Astrocyte of the hippocampus (primary cell): ENCODE measurements at places on chromosomes 3 and 15.

GRCh38 chr3:97974996-97975395, 2.8 kb upstream of the RIOX2 start:
- no peak for DNase-seq

DNA sequence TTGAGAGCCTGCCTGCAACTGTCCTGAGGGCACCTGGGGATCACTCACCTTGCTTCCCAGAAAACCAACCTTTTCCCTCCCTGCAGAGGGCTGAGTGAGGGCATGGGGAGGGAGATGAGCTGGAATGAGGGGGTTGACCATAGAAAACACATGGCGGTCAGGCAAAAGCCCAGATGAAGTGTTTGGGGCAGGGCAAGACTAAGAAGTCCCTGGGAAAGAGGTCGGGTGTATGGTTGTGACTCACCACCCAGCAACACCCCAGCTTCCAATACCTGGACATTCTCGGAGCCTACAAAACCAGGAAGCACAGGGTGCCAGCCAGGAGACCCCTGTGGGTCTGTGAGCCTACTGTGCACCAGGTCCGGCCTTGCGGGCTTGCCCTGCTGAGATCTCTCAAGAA, 95.3 kb upstream of the ATP2B2 start:
- peak; percentile 64 for DNase-seq

- DNase-seq = no peak
Measured at GRCh38 chr15:80923668-80924067, 66.0 kb downstream of the MESD start.

GRCh38 chr3:60855250-60855649, 396.0 kb downstream of the FHIT start:
- DNase-seq = no peak

- no peak for DNase-seq
Measured at GRCh38 chr15:39310633-39311032, 270.2 kb upstream of the THBS1 start.

GRCh38 chr3:129378949-129379348, 49.5 kb downstream of the EFCAB12 start:
- no peak for DNase-seq

DNA sequence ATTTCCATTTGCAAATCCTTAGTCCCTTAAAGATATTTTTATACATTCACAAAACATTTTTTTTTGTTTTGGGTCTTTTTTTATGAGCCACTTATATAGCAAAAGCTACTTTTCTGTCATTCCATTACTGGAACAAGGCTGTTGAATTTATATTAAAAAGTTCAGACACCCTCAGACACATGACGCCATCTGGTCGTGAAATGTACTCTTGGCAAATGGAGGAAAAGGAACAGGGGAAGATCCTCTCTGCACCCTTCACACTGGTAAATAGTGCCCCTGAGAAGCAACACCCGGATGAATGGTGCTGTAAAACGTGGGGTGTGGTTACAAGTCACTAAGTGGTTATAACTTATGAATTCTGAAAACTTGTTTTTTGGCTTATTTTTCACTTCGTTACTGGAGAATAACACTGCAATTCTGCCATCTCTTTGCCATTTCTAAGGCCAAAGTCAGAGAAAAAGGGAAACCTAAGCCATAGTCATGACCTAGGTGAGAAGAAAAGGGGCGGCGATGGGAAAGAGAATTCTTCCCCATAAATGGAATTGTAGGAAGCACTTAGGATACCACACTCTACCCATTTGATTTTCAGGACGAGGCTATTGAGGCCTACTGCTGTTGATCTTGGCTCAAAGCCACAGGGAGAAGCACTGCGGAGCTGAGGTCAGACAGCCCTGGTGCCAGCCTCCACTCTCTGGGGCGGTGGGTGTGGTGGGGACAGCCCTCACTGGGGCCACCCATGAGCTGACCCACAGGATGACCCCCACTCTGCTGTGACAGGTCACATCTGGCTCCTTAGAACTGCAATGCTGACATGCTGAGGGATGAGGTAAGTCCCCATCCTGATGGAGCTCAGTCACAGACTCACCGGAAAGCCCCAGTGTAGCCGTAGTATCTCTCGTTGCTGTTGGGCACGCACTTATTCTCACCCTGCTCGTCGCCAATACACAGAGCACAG, 21.9 kb downstream of the LTF start:
- DNase-seq = peak; percentile 53

- DNase-seq = peak; percentile 44
Measured at GRCh38 chr3:123447749-123448517, 957 bp downstream of the ADCY5 start.

DNA sequence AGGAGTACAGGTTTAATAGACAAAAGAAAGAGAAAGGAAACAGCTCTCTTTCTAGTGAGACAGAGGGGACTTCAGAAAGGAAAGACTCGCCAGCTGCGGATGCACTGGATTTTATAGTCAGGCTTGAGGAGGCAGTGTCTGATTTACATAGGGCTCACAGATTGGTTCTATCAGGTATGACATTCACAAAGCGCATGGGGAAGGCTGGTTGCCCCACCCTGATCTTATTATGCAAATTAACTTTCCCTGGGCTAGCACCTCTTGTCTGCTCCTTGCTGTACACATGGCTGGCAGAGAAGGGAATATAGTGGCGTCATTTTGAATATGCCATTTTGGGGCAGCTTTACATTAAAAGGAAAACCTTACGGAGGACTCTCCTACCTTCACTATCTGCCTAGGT, 938.4 kb upstream of the SEMA6D start:
- no peak for DNase-seq

- peak; percentile 16 for DNase-seq
Measured at GRCh38 chr15:83698294-83698693, 44.4 kb downstream of the ADAMTSL3 start.

- no peak for DNase-seq
Measured at GRCh38 chr3:27508424-27508823, 24.2 kb upstream of the SLC4A7 start.

DNA sequence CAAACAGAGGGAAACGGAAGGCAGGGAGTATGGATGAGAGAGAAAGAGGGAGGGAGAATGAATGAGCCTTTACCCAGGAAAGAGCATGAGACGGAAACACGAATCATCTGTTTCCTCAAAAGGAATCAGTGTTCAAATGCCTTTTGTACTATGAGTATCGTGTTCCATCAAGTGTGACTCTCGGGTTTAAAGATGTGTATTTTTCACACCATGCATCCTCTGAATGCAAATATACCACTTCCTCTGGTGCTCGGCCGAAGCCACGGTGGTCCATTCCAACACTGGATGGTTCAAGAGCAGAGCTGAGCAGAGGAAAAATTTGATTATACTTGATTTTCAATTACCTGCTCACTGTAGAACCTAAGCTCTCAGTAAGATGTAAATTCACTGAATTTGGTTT, 505.1 kb downstream of the MECOM start:
- no peak for DNase-seq

DNA sequence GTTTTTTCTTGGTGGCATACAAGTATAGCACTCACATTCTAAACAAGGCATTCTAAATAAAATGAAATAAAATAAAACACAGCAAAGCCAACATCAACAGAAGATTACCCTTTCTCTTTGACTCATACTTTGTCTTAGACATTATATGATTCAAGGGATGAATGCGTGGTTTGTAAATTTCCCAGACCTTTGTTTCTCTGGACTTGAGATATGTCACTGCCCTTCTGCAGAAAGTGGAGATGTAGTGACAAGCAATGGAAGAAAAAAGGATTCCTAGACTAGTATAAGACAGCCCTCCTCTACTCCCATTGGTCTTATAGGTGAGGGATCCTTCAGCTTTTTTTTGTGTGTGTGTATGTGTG, 22.4 kb downstream of the NANOGP8 start:
- no peak for DNase-seq

DNA sequence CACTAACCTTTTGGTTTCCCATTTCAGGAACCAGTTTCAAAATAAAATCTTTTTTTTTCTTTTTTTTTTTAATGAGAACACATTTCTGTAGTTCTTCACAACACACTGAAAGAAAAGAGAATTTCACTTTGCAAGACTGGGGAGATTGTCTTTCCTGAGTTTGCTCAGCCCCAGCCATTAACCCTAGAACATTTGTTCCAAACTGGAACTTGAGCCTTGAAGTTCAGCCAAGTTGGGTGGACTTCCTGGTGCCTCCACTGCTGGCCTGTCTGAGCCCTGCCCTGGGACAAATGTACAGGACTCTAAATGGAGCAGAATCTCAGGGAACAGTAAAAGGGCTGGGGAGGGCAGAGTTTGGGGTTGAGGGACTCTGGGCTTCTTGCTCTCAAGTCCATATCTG, 196.4 kb upstream of the LPP start:
- no peak for DNase-seq

DNA sequence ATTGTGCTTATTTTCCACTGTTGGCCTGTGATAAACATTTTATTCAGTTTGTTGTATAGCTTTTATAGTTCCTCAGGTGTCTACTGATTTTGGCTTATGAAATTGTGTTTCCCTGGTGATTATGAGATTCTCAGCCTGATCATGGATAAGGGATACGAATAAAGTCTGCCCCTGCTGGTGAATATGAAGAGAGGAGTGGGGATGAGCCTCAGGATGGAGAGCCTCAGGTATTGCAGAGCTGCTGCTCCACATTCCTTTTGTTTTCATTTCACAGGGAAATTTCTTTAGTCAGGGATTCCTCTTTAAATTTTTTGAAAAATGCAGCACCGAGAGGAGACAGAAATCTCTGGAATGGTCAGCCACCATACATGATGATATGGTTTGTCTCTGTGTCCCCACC, 14.7 kb upstream of the RAB6B start:
- DNase-seq = no peak

GRCh38 chr3:108241721-108242120, 19.5 kb upstream of the IFT57 start:
- no peak for DNase-seq

DNA sequence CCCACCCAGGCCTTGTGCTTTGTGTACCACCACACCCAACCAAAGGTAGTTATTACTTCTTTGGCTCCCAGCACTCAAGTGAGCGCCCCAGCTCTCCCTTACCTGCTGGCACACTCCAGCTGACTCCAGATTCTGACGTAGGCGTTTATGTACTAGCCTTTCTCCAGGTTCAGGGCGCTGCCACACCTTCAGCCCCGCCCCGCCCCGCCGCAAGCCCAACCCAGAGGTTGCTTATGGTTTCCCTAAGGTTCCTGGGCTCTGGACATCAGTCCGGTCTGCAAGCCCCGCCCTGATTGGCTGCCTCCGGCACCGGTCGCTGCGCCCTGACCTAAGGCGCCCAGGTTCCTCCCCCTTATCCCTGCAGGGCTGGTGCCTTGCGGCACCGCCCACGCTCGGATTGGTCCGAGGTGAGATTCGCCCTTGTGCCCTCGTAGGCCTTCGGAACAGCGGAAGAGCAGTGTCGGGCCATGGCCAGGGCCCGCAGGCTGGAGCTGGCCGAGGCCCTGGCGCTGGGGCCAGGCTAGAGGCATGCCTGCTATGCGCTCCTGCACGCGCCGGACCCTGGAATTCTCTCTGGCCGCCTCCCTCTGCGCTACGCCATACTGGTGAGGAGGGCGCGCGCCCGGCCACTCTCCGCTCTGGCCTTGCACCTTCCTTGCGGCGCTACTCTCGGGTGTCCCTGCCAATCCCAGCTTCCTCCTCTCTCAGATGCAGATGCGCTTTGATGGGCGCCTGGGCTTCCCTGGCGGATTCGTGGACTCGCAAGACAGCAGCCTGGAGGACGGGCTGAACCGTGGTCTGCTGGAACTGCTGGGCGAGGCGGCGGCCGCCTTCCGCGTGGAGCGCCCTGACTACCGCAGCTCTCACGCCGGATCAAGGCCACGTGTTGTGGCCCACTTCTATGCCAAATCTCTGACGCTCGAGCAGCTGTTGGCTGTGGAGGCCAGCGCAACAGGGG, 19.8 kb upstream of the NUDT16 start:
- DNase-seq = peak; percentile 70

- DNase-seq = no peak
Measured at GRCh38 chr15:38212729-38213351, 39.8 kb upstream of the SPRED1 start.

DNA sequence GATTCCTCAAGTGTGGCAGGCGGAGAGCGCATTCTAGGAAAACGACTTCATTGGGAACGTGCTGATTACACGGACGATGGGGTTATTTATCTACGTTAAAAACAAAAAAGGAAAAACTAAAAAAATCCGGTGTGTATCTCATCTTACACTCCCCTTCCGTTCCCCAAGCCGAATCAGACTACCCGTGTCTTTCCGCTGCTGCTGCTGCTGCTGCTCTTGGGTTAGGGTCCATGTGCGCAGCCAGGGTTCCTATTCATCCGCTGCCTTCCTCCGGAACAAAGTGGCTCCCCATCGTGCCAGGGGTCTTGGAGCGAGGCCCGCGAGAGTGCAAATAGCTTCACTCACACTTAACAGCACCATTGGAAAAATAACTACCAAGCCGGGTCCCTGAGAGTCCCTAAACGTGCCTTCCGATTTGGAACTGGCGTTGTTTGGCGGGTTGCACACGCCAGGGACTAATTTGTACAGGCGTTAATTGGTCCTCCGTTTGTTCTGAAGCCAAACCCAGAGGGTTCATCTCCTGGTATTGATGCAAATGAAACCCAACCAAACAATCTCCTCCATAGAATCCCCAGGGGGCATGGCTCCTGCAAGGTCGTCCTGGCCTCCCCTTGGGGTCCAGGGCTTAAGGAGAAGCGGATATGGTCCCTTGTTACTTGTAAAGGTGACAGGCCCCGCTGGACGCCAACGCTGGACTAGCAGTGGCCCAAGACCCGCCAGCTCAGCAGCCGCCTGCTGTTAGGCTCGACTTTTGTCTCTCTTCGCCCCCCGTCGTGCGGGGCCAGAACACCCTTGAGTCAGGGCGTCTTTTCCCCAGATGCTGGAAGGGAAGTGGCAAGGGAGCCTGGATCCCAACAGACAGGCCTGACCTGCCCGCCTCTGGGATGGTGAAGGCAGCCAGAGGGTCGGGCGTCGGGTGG, 11.0 kb upstream of the ONECUT1 start:
- no peak for DNase-seq

- DNase-seq = no peak
Measured at GRCh38 chr3:25304916-25305315, 123.1 kb upstream of the RARB start.
